ENCODE measurements at places on chromosomes 5 and 9.

- no peak for DNase-seq
Observed at GRCh38 chr9:90702441-90702955, 59.9 kb upstream of the DIRAS2 start.

- no peak for DNase-seq
Observed at GRCh38 chr5:151758141-151758429, 346 bp downstream of the ATOX1 start.

GRCh38 chr9:87887661-87888480, 5.2 kb downstream of the SPATA31E1 start:
- no peak for DNase-seq

GRCh38 chr5:9596824-9597223, 33.3 kb downstream of the TAS2R1 start:
- DNase-seq, result no peak

DNA sequence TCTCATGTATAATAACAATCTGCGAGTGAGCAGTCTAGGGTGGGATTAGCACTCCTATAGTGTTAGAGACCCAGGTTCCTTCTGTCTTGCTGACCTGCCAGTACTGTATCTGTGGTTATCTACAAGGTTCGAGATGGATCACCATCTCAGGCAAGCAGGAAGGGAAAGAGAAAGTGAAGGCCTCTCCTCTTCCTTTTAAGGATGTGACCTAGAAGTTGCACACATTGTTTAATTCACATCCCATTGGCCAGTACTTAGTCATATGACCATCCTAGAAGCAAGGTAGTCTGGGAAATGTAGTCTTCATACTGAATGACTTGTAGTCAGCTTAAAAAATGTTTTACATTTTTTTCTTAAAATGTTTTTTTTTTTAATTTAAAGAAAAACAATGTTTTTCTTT, 168.6 kb downstream of the CARTPT start:
- DNase-seq, result no peak

DNA sequence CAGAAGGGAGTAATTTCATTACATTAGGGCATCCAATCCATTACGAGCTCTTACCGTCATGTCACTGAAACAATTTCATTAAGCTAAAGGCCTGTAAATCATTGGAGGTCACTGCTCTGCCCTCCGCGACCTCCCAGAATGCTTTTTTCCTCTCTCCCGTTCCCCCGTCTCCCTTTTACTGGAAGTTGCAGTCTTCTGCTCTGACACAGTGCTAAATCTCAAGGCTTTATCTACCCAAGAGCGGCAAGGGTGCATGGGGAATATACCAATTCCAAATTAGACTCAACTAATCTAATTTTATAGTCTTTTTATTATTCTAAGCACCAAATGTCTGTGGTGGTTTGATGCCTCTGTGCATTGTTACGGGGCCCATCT, 265.7 kb upstream of the PANK3 start:
- no peak for DNase-seq

DNA sequence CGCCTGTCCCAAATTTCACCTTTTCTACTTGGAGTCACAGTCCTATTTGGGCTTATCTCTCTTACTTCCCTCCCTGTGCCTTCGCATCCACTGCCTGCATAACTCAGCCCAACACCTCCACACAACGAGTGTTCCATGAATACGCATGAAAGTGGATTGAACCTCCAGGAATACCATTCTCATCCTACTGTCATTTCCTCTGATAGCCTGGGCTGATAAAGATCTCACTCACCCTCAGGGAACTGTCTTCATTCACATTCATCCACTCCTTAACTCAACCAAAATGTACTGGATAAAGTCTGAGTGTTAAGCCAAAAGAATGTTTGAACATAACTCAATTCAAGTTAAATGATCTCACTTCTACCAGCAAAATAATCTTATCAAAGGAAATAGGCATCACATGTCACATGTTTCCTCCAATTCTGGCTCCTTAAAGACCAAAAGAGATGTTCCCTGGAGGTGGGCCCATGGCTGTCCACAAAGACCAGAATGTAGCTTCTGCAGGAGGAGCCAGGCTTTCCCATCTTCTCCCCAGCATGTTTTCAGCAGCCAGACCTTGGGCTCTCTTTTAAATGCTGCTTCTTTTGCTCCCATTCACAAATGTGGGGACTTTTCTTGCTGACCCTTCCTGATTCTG, 28.4 kb upstream of the TRIO start:
- no peak for DNase-seq

DNA sequence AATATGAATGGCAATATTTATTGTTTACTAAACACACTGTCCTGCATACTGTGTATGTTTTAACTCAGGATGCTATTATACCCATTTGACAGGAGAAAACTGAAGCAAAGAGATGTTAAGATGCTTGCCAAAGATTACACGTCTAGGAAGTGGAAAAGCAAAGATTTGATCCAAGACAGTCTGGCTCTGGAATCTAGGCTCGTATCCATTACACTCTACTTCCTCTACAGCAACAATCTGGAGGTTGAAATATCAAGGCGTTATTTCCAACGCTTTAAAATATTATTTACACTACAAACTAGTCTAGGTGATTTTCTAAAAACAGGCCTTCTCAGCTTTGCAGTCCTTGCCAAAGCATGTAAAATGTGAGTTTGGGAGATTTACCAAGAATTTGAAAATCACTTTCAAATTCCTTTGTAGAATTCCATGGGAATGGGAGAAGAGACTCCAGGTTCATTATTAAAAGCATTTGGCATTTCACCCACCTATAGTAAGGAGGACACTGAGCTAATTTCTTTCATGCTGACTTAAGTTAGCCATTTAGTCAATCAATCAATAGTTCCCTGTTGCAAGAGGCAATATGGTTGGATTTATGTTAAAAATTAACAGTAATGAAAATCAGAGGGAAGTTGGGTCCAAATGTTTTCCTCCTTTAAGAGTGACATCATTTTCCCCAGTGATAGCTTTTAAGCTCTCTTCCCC, 356.3 kb upstream of the SMARCA2 start:
- DNase-seq, result no peak

DNA sequence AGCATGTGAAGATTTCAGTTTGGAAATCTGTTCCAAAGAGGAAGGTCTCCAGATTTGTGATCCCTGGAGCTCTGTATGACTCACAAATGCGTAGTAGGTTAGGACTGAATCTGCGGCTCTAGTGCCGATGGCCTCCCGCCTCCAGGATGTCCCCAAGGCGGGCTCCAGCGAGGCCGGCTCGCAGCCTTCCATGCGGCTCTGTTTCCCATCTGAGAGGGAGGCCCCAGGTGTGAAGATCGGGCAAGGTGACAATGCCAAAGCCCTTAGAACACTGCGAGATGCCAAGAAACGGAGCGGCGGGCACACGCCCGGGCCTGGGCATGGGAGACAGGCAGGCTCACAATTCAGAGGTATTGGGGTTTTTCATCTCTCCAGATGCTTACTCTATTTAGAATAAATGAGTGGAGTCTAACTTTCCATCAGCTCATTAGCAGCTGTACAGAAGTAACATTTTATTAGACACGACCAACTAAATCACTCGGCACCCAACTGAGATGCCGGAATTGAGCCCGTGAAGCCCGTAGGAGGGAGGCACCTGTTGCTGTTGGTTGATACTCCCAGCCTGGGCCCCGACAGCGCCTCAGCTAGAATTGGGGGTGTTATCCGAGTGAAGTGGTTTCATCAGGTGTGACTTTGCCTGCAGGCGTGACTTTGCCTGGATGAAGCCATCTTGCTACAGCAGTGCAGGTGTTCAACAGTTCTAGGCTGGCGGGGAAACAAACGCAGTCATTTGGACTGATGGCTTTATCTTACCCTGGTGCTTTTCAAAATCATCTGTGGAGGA, 7.4 kb upstream of the MRPS2 start:
- DNase-seq, result no peak

DNA sequence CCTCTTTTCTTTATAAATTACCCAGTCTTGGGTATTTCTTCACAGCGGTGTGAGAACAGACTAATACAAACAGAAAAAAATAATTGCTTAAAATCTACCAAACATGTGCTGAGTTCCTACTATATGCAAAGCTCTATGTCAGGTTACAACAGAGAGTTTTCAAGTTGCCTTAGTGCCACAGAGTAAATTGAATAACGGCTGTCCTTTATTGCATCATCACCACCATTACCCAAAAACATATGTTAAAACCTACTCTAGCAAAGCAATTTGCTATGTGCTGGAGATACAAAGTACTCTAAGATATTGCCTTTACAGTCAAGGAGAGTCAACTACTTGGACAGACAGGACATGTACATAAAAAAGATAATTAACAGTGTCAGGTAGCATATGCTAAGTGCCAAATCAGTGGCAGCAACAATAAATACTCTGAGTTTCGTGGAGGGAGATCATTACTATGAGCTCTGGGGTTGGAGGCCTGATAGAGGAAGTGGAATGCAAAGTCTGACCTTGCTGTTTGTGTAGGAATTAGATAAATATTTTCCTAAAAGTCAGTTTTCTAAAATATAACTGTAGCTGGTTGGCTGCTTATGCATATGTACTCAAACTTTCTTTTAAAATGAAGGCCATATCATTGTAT, 1058.7 kb upstream of the WWC1 start:
- no peak for DNase-seq

- no peak for DNase-seq
Observed at GRCh38 chr9:15372455-15372854, 50.2 kb upstream of the SNAPC3 start.

DNA sequence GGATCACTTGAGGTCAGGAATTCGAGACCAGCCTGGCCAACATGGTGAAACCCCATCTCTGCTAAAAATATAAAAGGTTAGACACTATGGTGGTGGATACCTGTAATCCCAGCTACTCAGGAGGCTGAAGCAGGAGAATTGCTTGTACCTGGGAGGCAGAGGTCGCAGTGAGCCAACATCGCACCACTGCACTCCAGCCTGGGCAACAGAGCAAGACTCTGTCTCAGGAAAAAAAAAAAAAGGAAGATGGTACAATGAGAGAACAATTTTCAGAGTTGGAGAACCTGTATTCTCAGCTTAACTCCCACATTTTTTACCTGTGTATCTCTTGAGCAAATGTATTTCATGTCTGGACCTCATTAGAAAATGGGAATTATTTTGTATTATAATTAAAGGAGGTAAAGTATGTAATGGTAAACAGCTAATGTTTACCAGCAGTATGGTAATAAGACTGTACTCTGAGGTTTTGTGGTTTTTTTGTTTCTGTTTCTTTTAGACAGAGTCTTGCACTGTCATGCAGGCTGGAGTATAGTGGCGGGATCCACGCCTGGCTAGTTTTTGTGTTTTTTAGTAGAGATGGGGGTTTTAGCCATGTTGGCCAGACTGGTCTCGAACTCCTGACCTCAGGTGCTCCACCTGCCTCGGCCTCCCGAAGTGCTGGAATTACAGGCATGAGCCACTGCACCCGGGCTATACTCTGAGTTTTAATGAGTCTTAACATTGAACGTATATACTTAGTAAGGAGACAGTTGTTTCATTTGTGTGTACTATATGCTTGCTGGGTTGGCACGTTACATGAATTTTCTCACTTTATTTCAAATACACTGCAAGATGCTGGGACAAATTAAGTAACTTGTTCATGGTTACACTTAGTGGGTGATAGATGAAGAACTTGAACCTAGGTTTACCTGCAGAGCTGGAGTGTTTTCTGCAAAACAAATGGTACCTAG, 16.2 kb downstream of the UHRF2 start:
- no peak for DNase-seq

- no peak for DNase-seq
Observed at GRCh38 chr9:134177624-134178393, 13.4 kb upstream of the RNU6ATAC start.

All from hypothalamus (tissue), 51 donors.